ENCODE measurements at places on chromosomes 2 and 18.

DNA sequence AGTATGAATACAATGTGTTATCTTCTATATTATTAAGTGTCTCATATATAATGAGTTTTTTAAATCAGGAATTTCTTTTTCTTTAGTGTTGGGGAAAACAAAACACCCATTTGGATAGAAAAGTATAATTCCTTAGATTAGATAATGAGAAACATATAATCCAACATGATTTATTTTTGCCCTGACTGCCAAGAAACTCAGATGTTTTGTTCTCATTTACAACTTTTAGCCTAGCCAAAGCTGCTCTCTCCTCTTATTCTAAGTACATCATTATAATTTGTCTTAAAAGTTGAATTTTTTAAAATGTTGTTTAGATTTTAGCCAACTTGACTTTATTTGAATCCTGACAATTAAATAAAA lies 68.6 kb downstream of the SLC40A1 start:
- DNase-seq, result no peak

GRCh38 chr2:125837611-125838010 lies 818.3 kb upstream of the GYPC start:
- DNase-seq, result no peak

DNA sequence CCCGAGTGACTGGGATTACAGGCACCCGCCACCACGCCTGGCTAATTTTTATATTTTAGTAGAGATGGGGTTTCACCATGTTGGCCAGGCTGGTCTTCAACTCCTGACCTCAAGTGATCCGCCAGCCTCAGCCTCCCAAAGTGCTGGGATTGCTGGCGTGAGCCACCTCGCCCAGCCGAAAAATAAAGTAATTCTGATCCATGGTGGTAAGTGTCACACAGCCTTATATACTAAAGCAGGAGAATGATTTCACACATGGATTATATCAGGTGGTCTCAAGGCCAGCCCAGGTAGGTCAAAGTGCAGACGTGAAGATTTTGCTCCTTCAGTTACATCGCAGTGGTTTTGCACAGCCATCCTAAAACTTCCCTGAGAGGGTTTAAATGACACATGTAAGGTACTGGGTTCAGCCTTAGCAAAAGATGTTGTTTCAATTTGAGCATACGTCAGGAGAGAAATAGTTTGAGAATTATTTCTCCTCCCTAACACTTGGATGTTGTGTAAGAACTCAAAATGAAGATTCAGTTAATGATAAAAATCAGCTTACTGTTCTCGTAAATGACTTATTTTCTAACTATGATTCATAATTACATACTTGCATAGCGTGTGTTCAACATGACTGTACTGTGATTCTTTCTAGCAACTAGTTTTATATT lies 93.0 kb upstream of the SLC39A10 start:
- no peak for DNase-seq

DNA sequence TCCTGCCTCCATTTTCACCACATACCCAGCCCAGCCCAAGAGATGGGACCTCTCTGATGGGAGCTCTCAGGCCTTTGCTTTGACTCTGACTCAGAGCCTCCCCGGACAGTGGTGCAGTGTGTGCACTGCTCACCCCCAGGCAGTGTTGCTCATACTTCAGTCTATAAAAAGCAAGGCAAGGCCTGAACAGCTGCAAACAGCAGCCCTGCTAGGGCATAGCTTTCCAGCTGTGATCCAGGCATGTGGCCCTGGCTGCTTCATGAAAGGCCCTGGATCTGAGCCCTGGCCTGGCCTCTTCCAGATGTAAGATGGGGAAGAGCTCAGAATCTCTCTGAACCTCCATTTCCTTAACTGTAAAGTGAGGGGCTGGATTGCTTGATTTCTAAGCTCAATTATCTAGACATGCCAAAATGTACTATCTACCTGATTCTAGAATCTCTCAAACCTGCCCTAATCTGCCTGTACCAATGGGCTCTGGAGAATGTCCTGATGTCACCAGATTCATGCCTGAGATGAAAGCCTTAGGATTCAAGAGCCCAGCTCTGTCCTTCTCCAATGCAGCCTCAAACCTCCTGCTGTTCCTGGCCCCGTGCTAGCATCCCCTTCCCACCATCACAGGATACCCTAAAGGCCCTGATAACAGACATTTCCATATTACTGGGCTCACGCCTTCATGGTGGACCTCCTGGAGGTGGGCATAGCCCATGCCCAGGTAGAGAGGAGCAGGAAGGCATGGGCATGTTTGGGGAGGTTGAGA lies 206.9 kb downstream of the ARL4C start:
- DNase-seq, result no peak

- DNase-seq, result no peak
These were observed 295.9 kb upstream of the LINC00305 start for GRCh38 chr18:64444819-64445218.

- no peak for DNase-seq
These were observed 500.9 kb downstream of the BCL11A start for GRCh38 chr2:60052601-60053000.

GRCh38 chr2:129548880-129549279 lies 430.6 kb upstream of the RAB6C start:
- DNase-seq, result no peak

GRCh38 chr18:77337604-77338003 lies 88.0 kb downstream of the GALR1 start:
- DNase-seq, result no peak

- DNase-seq, result no peak
These were observed 2.2 kb downstream of the MPP4 start for GRCh38 chr2:201696151-201696659.

GRCh38 chr2:151246152-151246551 lies 15.5 kb downstream of the RBM43 start:
- DNase-seq, result no peak

GRCh38 chr18:47969816-47970215 lies 39.4 kb upstream of the SMAD2 start:
- DNase-seq, result no peak

- DNase-seq, result no peak
These were observed 160.5 kb downstream of the ZFP36L2 start for GRCh38 chr2:43065871-43066270.

DNA sequence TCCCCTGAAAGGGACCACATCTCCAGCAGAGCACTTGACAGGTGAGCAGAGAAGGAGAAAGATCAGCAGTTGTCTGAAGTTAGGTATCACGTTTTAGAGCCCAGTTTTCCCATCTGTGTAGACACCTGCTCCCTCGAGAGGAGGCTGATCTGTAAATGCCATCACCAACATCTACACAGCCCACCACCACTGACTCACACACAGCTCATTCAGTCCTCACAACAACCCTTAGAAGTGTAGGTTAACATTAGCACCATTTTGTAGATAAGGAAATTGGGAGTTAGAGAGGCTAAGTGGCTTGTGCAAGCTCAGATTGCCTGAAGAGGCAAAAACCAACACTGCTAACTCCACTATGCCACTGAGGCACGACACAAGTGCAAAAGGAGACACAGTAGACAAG lies 37.2 kb upstream of the STAT1 start:
- DNase-seq, result no peak

GRCh38 chr2:165637396-165637795 lies 156.7 kb downstream of the GALNT3 start:
- DNase-seq, result no peak

GRCh38 chr2:150900913-150901312 lies 360.8 kb downstream of the RBM43 start:
- no peak for DNase-seq

- DNase-seq, result no peak
These were observed 323.0 kb downstream of the TXNL1 start for GRCh38 chr18:56315363-56315762.

DNA sequence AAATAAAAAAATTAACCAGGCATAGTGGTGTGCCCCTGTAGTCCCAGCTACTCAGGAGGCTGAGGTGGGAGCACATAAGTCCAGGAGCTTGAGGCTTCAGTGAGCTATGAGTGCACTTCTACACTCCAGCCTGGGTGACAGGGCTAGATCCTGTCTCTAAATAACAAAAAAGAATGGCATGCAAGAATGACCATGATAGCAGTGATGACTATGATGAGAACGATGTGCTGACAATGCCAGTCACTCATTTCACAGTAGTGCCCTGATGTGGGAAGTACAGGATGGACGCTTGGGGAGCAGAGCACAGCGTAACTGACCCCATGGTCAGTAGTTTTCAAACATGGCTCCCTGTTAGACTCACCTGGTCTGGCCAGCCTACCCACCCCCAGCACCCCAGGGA lies 139.1 kb downstream of the VAPA start:
- DNase-seq, result no peak

- no peak for DNase-seq
These were observed 38.9 kb downstream of the LDLRAD4 start for GRCh38 chr18:13257361-13257980.

DNA sequence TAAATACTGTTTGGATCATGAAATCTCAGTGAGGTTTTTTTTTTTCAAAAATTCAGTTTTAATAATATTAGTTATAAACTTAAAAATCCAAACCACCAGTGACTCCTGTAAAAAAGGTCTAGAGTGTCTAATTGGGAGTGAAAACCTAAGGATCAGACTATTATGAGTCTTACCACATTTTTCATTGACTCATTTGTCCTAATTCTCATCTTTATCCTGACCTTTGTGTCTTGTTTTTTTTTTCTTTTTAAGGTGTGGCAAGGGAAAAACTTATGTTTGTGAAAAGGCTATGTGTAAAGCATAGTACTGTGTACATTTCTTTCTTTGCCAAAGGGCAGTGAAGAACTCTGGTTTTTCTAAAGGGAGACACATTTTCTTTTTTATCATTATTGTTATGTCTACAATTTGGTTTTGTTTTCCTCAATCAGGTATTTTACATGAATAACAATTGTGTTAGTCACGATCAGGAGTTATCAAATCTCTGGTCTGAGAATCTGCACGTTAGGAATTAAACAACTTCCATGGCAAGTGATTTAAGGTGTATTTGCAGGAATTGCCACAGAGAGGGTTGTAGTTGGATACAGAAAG lies 52.6 kb downstream of the RHBDD1 start:
- no peak for DNase-seq

DNA sequence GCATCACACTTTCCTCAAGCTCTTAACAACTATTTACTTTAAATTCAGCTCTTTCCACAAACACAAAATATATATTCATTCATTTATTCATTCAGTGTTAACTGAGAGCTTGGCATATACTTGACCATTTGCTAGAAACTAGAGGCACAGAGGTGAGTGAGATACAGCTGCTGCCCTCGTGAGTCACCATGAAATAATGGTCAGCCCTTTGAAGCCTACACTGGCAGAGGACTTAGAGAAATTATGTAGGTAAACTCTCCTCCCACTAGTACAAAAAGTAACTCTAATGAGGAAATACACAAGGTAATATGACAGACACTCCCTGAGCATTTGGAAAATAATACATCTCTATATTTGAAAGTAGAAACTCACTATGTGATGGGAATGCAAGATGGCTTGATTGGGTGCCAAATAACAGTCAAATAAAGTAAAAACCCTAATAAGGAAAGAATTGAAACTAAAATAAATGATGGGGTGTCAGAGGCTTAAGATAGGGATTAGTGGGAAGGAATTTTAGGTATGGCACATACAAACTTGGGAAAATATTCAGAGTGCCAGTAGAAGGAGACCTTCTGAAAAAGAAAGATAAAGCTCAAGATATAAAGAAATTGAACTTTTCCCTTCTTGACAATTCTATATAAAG lies 61.1 kb downstream of the ANTXR1 start:
- no peak for DNase-seq

GRCh38 chr2:42602218-42602875 lies 33.9 kb downstream of the MTA3 start:
- no peak for DNase-seq

Measured in anterior cingulate cortex (tissue), 58 donors.